Calu3 (cell line): ENCODE measurements at places on chromosomes 11 and 22. TPM values are rescaled to one million over a fixed set of nuclear protein-coding genes. Genes with fewer than 3 reads are reported as not detected.

GRCh38 chr11:18452927-18453326 lies 2.7 kb upstream of the LDHAL6A start:
- H3K27me3 ChIP-seq: no peaks in the 10 kb centered on the region
- no peaks in the 10 kb centered on the region for H3K36me3 ChIP-seq
- no peak for DNase-seq
- H3K4me3 ChIP-seq: no peak overlapping the region

- peaks cover 8% of the 10 kb centered on the region for H3K4me1 ChIP-seq
- H3K4me3 ChIP-seq: no peak overlapping the region
- no peaks in the 10 kb centered on the region for H3K36me3 ChIP-seq
- no peaks in the 10 kb centered on the region for H3K27me3 ChIP-seq
- no peak for DNase-seq
Observed at GRCh38 chr11:14314127-14314526, 44.9 kb downstream of the RRAS2 start.

DNA sequence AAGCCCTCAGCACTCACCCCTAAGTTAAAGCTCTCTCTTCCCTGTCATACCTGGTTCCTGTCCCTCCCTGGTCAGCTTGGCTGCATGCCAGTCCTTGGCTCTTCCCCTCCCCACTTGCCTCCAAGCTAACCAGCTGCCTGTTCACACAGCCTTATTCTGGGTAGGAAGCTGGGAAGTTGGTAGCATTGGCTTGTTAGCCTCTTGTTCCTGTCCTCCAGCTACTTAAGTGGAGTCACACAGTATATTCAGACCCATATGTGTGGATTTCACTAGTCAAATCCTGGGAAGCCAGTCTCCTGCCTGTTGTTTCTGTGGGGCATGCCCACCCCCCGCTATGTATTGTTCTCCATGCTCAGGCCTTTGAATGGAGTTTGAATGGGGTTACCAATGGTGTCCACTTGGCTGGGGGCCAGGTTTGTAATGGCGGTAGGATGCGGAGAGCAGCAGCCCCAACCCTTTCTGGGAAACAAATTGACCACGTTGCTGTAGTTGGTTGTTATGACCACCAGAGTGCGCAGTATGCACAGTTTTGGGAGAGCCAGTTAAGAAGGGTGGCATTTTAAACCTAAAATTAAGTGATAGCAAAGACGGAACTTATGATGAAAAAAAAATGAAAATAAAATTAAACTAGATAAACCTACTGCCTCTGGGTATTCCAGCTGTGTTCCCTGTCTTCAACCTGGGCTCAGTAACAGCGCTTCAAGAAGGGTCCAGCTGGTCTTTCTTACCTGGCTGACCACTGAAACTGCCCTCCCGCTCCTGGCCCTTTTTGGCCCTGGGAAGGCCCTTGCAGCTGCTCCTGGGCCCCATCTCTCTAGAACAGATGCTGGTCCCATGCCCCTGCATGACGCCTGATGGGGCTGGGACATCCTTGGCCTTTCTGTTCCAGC lies 10.7 kb upstream of the RPS3 start:
- DNase-seq: peak; percentile 74
- H3K4me3 ChIP-seq: no peak overlapping the region
- no peaks in the 10 kb centered on the region for H3K27me3 ChIP-seq
- H3K4me1 ChIP-seq: peaks cover 8% of the 10 kb centered on the region
- no peak overlapping the region for H3K27ac ChIP-seq
- no peaks in the 10 kb centered on the region for H3K36me3 ChIP-seq

- H3K27me3 ChIP-seq: no peaks in the 10 kb centered on the region
- H3K4me3 ChIP-seq: no peak overlapping the region
- no peak for DNase-seq
- H3K36me3 ChIP-seq: peaks cover 3% of the 10 kb centered on the region
- no peaks in the 10 kb centered on the region for H3K4me1 ChIP-seq
Observed at GRCh38 chr11:117239295-117239694, 6.8 kb downstream of the RNF214 start.

GRCh38 chr11:103537904-103538502 lies 428.8 kb downstream of the DYNC2H1 start:
- H3K36me3 ChIP-seq: no peaks in the 10 kb centered on the region
- H3K4me3 ChIP-seq: no peak overlapping the region
- H3K27ac ChIP-seq: no peak overlapping the region
- peaks cover 4% of the 10 kb centered on the region for H3K4me1 ChIP-seq

DNA sequence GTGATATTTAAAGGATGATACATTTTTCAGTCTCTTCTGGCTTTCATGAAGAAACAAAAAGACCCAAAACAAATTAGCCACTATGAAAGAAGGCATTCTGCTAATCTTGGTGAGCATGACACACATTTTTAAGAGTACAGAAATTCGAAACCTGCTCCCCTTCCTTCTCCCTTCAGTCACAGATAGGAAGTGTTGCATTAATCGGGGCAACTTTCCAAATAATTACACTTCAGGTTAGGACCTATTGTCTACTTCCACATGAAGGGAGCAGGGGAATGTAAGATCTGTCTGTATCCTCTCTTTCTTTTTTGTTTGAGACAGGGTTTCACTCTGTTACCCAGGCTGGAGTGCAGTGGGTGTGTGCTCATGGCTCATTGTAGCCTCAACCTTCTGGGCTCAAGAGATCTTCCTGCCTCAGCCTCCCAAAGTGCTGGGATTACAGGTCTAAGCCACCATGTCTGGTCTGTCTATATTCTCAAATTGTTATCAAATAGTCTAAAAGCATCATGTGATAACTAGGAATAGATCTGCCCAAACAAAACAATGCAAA lies 45.8 kb downstream of the NCAM1 start:
- DNase-seq: no peak
- H3K36me3 ChIP-seq: no peaks in the 10 kb centered on the region
- no peak overlapping the region for H3K27ac ChIP-seq
- H3K4me3 ChIP-seq: no peak overlapping the region

- H3K27me3 ChIP-seq: no peaks in the 10 kb centered on the region
- DNase-seq: no peak
- peaks cover 40% of the 10 kb centered on the region for H3K36me3 ChIP-seq
Observed at GRCh38 chr11:3836903-3837302, 3.9 kb downstream of the RHOG start.

DNA sequence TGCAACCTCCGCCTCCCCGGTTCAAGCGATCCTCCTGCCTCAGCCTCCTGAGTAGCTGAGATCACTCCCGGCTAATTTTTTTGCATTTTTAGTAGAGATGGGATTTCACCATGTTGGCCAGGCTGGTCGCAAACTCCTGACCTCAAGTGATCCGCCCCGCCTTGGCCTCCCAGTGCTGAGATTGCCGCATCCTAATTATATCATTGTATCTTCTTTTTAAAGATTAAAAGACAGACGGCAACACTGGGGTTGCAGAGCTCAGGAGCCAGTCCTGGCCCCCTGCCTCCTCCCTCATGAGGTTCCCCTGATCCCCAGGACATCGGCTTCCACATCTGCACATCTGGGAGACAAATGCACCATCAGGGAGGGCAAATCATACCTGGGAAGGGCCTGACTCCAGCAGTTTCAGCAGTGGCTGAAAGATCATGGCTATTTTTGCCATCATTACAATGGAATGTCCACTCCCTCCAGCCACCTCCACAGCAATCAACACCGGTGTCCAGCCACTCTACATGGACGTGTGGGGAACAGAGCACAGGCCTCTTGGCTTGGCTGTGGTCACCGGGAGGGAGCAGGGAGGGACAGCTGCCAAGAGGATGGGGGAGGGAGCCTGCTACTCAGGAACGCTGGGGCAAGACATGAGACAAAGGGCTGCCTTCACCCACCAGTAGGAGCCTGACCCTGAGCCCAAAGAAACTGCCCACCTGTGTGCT lies 9.2 kb upstream of the CELSR1 start:
- peak overlapping the region; percentile 68 for H3K27ac ChIP-seq
- DNase-seq: peak; percentile 62
- H3K4me3 ChIP-seq: no peak overlapping the region
- H3K27me3 ChIP-seq: no peaks in the 10 kb centered on the region
- peaks cover 33% of the 10 kb centered on the region for H3K4me1 ChIP-seq
- H3K36me3 ChIP-seq: peaks cover 21% of the 10 kb centered on the region

DNA sequence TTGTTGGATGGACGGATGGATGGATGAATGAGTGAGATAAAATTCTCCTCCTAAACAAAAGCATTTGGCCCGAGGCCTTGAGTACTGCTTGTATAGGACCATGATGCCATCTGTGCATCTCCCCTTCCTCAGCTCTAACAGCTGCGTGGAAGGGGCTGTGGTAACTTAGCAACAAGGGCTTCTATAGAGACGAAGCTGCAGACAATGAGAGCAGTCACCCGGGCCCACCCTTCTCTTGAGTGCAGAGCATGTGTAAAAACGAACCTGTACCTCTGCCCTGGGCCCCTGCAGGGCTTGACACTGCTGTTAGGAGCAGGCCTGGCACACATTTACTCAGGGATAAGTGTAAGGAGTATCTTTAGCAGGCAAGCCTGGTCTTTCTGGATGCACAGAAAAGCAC lies 391.5 kb downstream of the CADM1 start:
- no peak for DNase-seq
- H3K27ac ChIP-seq: no peak overlapping the region

GRCh38 chr11:67422891-67423290 lies 5.4 kb upstream of the RPS6KB2 start:
- peaks cover 19% of the 10 kb centered on the region for H3K4me1 ChIP-seq
- H3K27me3 ChIP-seq: no peaks in the 10 kb centered on the region
- H3K4me3 ChIP-seq: peak overlapping the region; percentile 36
- peak overlapping the region; percentile 81 for H3K27ac ChIP-seq
- peaks cover 29% of the 10 kb centered on the region for H3K36me3 ChIP-seq

GRCh38 chr22:27727673-27728451 lies 73.7 kb downstream of the MN1 start:
- peaks cover 35% of the 10 kb centered on the region for H3K4me1 ChIP-seq
- no peaks in the 10 kb centered on the region for H3K36me3 ChIP-seq
- H3K27ac ChIP-seq: peak overlapping the region; percentile 88
- no peaks in the 10 kb centered on the region for H3K27me3 ChIP-seq

- DNase-seq: no peak
- no peaks in the 10 kb centered on the region for H3K27me3 ChIP-seq
- H3K4me1 ChIP-seq: no peaks in the 10 kb centered on the region
Observed at GRCh38 chr22:26463101-26463661, 20.4 kb downstream of the HPS4 start.

- H3K4me1 ChIP-seq: no peaks in the 10 kb centered on the region
- H3K27me3 ChIP-seq: no peaks in the 10 kb centered on the region
- no peak overlapping the region for H3K27ac ChIP-seq
- H3K4me3 ChIP-seq: no peak overlapping the region
- no peaks in the 10 kb centered on the region for H3K36me3 ChIP-seq
Observed at GRCh38 chr22:46429325-46429853, 93.9 kb downstream of the TRMU start.

- H3K27me3 ChIP-seq: peaks cover 3% of the 10 kb centered on the region
- no peak for DNase-seq
- H3K4me1 ChIP-seq: peaks cover 39% of the 10 kb centered on the region
- H3K27ac ChIP-seq: no peak overlapping the region
- H3K4me3 ChIP-seq: no peak overlapping the region
Observed at GRCh38 chr11:69992943-69993694, 85.0 kb upstream of the ANO1 start.

DNA sequence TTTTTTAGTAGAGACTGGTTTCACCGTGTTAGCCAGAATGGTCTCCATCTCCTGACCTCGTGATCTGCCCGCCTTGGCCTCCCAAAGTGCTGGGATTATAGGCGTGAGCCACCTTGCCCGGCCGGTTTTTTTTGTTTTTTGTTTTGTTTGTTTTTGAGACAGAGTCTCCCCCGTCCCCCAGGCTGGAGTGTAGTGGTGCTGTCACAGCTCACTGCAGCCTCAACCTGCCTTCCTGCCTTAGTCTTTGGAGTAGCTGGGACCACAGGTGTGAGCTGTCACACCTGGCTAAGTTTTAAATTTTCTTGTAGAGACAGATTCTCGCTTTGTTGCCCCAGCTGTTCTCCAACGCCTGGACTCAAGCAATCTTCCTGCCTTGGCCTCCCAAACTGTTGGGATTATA lies 3.2 kb downstream of the PPIL2 start:
- no peak overlapping the region for H3K27ac ChIP-seq
- H3K27me3 ChIP-seq: no peaks in the 10 kb centered on the region
- no peak overlapping the region for H3K4me3 ChIP-seq
- peaks cover 51% of the 10 kb centered on the region for H3K36me3 ChIP-seq

GRCh38 chr11:82810326-82810725 lies 76.7 kb upstream of the FAM181B start:
- H3K27ac ChIP-seq: no peak overlapping the region
- DNase-seq: no peak
- no peaks in the 10 kb centered on the region for H3K4me1 ChIP-seq
- no peaks in the 10 kb centered on the region for H3K36me3 ChIP-seq
- H3K27me3 ChIP-seq: peaks cover 69% of the 10 kb centered on the region
- H3K4me3 ChIP-seq: no peak overlapping the region

GRCh38 chr11:111871693-111872161 lies 346 bp upstream of the ALG9 start:
- DNase-seq: no peak
- H3K27me3 ChIP-seq: no peaks in the 10 kb centered on the region
- H3K4me1 ChIP-seq: no peaks in the 10 kb centered on the region
- H3K36me3 ChIP-seq: peaks cover 14% of the 10 kb centered on the region

- no peaks in the 10 kb centered on the region for H3K36me3 ChIP-seq
- H3K4me3 ChIP-seq: no peak overlapping the region
- no peaks in the 10 kb centered on the region for H3K27me3 ChIP-seq
- H3K27ac ChIP-seq: no peak overlapping the region
- H3K4me1 ChIP-seq: no peaks in the 10 kb centered on the region
- no peak for DNase-seq
Observed at GRCh38 chr11:4032097-4032496, 62.5 kb upstream of the RRM1 start.

- no peaks in the 10 kb centered on the region for H3K36me3 ChIP-seq
- H3K27me3 ChIP-seq: peaks cover 25% of the 10 kb centered on the region
- H3K4me3 ChIP-seq: no peak overlapping the region
- no peak for DNase-seq
Observed at GRCh38 chr11:100467821-100468508, 219.1 kb upstream of the ARHGAP42 start.

GRCh38 chr11:65700399-65700798 lies 11.7 kb upstream of the KAT5 start:
- no peak overlapping the region for H3K27ac ChIP-seq
- H3K4me3 ChIP-seq: no peak overlapping the region

- no peaks in the 10 kb centered on the region for H3K36me3 ChIP-seq
- peaks cover 9% of the 10 kb centered on the region for H3K4me1 ChIP-seq
- no peaks in the 10 kb centered on the region for H3K27me3 ChIP-seq
- H3K27ac ChIP-seq: no peak overlapping the region
Observed at GRCh38 chr11:95283650-95284049, 52.6 kb upstream of the SESN3 start.

- no peaks in the 10 kb centered on the region for H3K4me1 ChIP-seq
- H3K4me3 ChIP-seq: no peak within 1 kb of the TSS
Observed at GRCh38 chr11:71998649-71999310, at the start of gene IL18BP. Gene IL18BP (plus strand): TSS chr11:71998909. CDS start chr11:71999985, 1,076 bp downstream.

GRCh38 chr11:57458060-57458409 lies 2.3 kb upstream of the RTN4RL2 start:
- DNase-seq: no peak
- H3K36me3 ChIP-seq: peaks cover 17% of the 10 kb centered on the region
- H3K27ac ChIP-seq: no peak overlapping the region
- peak overlapping the region; percentile 66 for H3K4me3 ChIP-seq

The MMP11 gene
- total RNA-seq: 2.0 and 3.4 TPM in 2 replicates

The MMP8 gene
- not detected in 2 replicates for total RNA-seq

The OR2D3 gene
- not detected in 2 replicates for total RNA-seq

The TRPM5 gene
- total RNA-seq: not detected in 2 replicates

The KDELR3 gene
- 16.1 and 18.7 TPM in 2 replicates for total RNA-seq

The FOXRED2 gene
- 27.9 and 29.4 TPM in 2 replicates for total RNA-seq

The OR2AG2 gene
- total RNA-seq: not detected in 2 replicates

The TLCD5 gene
- total RNA-seq: 4.9 and 5.9 TPM in 2 replicates

The MRGPRE gene
- not detected in 2 replicates for total RNA-seq

The RASGRP2 gene
- not detected in 2 replicates for total RNA-seq

The CRYBA4 gene
- not detected in 2 replicates for total RNA-seq
